NCI-H510A treated with DMSO at 0.1 percent for 48 hours (cell line): ENCODE measurements at places on chromosomes 7 and 10.

GRCh38 chr10:70053841-70054288 is 1.2 kb downstream of the MACROH2A2 start:
- DNase-seq: peak; percentile 47

DNA sequence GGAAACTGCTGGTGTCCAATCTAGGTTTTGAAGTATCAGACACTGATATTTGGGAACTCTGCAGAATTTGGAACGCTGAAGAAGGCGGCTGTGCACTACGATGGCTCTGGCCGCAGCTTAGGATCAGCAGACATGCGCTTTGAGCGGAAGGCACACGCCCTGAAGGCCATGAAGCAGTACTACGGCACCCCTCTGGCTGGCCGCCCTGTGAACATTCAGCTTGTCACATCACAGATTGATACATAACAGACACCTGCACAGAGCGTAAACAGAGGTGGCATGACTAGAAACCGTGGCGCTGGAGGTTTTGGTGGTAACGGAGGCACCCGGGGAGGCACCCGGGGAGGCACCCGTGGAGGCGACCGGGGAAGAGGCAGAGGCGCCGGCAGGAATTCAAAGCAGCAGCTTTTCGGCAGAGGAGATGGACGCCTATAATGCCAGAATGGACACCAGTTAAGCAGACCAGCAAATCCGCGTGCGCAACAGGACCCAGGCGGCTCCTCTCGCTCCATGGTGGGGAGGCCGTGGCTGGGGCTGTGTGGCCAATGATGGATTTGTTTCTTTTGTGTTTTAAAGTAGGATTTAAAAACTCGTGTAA is 22.2 kb upstream of the CCL24 start:
- no peak for DNase-seq

- peak; percentile 48 for DNase-seq
Measured at GRCh38 chr7:114086914-114087652, 168.3 kb upstream of the PPP1R3A start.

- no peak for DNase-seq
Measured at GRCh38 chr7:1965579-1966294, 267.0 kb downstream of the MAD1L1 start.

DNA sequence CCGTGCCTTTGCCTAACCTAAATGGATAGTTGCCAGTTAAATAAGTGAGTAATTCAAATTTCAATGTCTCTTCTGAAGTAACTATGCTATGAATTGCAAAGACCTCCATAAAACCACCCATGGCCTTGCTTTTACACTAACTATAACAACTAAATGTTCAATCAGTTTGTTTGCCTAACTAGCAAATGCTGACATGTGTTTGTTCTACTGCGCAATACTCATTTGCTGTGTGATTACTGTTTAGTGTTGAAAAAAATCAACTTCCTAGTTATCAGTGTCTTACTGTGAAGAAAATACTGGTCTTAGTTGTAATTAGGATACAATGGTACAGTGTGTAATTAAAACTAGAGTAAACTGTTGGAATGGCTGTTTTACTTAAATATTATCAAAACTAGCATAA is 47.3 kb upstream of the GATAD1 start:
- no peak for DNase-seq

DNA sequence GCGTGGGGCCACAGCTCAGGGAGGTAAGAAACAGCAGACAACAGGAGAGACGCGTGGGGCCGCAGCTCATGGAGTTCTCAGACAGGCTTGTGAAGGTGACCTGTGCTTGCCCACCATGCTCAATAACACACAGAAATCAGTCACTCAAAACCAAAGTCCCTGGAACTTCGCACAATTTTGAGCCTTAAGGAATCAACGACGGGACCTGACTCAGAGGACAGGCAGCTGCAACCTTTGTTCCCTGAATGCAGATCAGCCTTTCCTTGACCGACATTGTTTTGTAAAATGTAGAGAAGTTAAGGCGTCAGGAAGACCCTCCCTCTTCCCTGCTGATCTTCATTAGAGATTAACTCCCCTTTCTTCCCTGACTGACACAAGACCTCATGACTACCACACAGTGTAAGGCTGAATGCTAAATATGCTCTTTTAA is 8.5 kb upstream of the KNDC1 start:
- DNase-seq: no peak

- no peak for DNase-seq
Measured at GRCh38 chr7:147861945-147862344, 728.6 kb upstream of the C7orf33 start.

DNA sequence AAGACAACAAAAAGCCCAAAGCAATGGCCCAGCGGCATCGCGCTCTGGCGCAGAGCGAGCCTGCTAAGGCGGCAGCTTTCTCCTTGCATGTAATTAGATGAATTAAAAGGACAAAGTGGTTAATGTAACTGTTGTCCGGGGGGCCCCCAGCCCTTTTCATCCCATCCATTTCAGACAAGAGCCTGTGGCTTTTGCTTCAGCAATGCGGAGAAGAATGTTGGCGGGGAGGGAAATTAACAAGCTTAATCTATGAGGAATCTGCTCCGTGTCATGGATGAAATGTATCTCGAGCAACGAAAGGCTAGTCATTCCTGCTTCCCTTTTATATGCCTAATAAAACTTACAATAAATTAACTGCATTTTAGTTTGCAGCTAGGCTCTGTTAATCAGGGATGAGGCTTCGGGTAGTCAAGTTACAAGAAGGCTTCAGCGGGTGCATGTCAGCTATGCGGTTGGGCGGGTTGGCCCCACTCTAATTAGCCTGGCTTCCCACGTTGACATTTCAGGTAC is 203.3 kb downstream of the BUB3 start:
- DNase-seq: no peak

GRCh38 chr7:21359163-21359562 is 68.7 kb upstream of the SP4 start:
- no peak for DNase-seq

- no peak for DNase-seq
Measured at GRCh38 chr10:69506834-69507713, 55.8 kb downstream of the TSPAN15 start.

GRCh38 chr7:84175461-84175860 is 19.1 kb downstream of the SEMA3A start:
- DNase-seq: no peak

- DNase-seq: no peak
Measured at GRCh38 chr7:2476776-2477446, 713 bp upstream of the GRIFIN start.

DNA sequence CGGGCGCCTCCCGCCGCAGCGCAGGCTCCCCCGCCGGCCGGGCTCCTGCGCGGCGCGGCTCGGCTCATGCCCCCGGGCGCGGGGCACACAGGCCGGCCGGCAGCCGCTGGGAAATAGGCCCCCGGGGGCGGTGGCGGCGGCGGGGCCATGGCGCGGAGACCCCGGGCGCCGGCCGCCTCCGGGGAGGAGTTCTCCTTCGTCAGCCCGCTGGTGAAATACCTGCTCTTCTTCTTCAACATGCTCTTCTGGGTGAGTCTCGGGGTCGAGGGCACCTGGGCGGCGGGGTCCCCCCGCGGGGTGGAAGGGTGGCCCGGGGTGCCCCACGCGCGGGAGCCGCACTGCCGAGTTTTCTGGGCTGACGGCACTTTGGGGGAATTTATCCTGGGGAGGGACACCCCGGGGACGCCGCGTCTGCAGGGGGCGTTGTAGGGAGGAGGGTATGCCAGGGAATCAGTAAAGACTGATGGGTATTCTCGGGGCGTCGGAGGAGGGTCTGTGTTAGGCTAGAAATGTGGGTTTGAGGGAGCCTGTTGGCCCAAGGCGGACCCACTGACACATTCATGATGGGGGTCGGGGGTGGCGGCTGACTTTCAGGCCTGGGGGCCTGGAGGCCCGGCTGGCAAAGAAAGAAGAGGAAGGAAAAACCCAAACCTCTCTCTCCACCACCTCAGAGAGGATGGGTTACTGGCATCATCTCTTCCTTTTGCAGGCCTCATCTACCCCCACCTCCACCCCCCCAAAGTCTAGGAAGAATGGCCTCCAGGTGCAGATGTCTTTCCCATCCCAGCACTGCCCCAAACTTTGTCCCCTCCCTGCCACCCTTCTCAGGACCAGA is 544 bp downstream of the TSPAN33 start:
- DNase-seq: no peak

GRCh38 chr7:154720016-154720415 is 282.9 kb downstream of the PAXIP1 start:
- DNase-seq: no peak

GRCh38 chr7:92669616-92670165 is 79.5 kb upstream of the FAM133B start:
- DNase-seq: no peak

DNA sequence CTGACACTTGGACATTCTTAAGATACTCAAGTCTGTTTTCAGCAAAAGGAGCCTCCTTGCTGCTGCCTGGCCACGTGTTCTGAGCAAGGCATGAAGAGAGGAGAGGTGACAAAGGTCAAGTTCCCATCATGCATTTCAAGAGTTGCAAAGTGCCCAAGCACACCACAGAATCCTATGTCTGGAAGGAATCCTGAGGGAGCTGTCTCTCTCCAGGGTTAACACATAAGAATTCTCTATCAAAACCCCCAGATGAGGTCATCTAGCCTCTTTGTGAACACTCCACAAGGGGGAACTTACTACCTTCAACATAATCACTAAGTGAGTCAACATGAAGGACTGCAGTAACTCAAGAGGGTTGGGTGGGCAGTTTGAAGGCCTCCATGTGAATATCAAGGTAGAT is 155.5 kb downstream of the RNF216 start:
- no peak for DNase-seq

- no peak for DNase-seq
Measured at GRCh38 chr7:53001221-53001620, 34.2 kb upstream of the POM121L12 start.

- DNase-seq: no peak
Measured at GRCh38 chr7:44977959-44978335, 868 bp downstream of the MYO1G start.

GRCh38 chr10:43211431-43212042 is 55.3 kb downstream of the RASGEF1A start:
- no peak for DNase-seq

- DNase-seq: no peak
Measured at GRCh38 chr10:690372-691161, 1.1 kb upstream of the DIP2C start.

DNA sequence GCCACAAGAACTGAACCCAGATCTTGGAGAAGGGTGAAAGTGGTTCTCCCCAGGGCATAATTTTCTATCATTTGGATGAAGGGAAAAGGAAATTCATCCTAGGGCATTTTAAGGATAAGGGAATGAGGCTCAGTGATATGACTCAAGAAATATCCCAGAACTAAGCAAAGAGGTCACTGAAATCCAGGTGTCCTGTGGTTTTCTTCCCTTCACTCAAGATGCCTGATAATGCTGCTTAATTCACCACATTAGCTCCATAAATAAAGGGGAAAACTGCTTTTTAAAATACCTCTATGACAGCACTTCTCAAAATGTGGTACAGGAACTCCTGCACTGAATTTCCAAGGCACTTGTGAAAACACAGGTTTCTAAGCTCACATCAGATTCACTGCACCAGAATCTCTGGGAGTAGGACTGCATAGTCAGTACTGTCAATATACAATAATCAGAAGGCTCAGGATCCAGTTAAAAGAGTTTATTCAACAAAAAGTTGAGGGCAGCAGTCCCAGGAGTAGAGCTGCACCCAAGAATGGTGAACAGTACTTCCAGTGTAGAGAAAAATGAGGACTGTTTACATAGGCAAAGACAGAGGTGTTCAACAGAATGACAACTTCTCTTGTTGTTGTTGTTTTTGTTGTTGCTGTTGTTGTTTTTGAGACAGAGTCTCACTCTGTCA is 2.9 kb downstream of the IFIT3 start:
- no peak for DNase-seq

- DNase-seq: no peak
Measured at GRCh38 chr10:119283818-119284217, 76.4 kb downstream of the GRK5 start.

DNA sequence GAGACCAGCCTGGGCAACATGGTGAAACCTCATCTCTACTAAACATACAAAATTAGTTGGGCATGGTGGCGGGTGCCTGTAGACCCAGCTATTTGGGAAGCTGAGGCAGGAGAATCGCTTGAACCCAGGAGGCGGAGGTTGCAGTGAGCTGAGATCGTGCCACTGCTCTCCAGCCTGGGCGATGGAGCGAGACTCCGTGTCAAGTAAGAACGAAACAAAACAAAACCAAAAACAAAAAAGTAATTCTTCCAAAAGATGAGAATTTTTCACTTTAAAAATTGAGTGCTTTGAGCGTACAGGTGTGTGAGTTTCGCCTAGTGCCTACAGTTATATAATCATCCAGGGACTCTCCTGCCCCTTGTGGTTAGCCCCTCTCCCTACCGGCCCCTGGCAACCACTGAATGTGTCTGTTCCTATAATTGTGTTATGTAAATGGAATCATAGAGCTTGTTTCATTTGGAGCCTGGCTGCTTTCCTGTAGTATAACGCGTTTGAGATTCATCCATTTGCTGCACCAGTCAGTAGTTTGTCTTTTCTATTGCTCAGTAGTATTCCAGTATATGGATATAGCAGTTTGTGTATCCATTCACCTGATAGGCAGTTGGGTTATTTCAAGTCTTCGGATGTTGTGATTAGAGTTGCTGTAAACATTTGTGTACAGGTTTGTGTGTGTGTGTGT is 80.0 kb downstream of the RBM33 start:
- no peak for DNase-seq

- DNase-seq: peak; percentile 25
Measured at GRCh38 chr10:93026072-93026471, 34.5 kb upstream of the CYP26C1 start.

DNA sequence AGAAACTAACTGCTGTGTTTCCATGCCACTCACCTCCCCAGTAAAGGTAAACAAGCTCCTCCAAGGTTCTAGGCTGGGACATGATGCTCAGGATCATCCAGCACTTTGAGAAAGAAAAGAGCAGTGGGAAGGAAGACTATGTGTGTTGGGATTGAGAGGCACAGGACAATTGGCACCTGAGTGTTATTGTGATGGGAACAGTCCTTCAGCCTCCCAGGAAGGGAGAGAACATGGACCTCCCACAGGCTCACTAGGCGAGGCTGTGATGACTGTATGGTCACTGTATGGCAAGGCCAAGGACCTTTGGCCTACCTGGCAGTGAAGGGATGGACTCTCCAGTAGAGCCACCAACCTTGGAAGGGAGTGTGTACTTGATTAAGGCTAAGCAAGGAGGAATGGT is 123.2 kb upstream of the UNC5B start:
- DNase-seq: no peak

- no peak for DNase-seq
Measured at GRCh38 chr7:69577221-69577620, 21.1 kb upstream of the AUTS2 start.

DNA sequence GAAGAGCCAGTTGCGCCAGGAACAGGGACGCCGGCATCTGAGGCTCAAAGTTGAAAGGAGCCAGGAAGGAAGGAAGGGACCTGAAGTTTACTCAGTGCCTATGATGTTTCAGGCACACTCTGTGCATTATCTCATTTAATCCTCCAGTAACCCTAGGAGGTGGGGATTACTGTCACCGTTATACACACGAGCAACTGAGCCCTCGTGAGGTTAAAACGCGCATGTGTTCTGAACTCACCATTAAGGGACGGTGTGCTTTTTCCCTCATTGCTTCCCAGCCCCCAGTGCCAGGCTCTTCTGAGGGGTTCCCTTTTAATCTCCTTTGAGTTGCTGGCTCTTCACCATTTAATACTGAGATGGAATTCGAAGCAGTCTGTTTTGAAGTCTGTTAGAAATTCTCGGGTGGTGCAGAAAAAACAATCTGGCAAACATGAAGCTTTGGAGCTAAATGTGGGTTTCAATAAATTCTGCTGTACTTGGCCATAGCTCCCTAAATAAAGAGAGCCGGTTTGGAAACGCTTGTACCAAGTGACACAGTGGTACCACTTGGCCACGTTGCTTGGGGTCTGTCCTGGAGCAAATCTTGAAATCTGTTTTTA is 102.2 kb downstream of the TAX1BP1 start:
- no peak for DNase-seq
